Esophagus squamous epithelium (tissue), 5 donors: ENCODE measurements at places on chromosomes 2 and 18.

- DNase-seq = no peak
Observed at GRCh38 chr2:144331674-144332355, 188.1 kb downstream of the ZEB2 start.

- DNase-seq = no peak
Observed at GRCh38 chr2:84942964-84943421, 28.0 kb upstream of the KCMF1 start.

GRCh38 chr2:229104974-229105387 is 166.1 kb downstream of the PID1 start:
- DNase-seq = no peak

GRCh38 chr2:122706757-122707223 is 951.3 kb downstream of the TSN start:
- DNase-seq = no peak

- DNase-seq = no peak
Observed at GRCh38 chr2:17135619-17136018, 382.6 kb downstream of the RAD51AP2 start.

- DNase-seq = no peak
Observed at GRCh38 chr2:10834068-10834655, 21.6 kb upstream of the PDIA6 start.

DNA sequence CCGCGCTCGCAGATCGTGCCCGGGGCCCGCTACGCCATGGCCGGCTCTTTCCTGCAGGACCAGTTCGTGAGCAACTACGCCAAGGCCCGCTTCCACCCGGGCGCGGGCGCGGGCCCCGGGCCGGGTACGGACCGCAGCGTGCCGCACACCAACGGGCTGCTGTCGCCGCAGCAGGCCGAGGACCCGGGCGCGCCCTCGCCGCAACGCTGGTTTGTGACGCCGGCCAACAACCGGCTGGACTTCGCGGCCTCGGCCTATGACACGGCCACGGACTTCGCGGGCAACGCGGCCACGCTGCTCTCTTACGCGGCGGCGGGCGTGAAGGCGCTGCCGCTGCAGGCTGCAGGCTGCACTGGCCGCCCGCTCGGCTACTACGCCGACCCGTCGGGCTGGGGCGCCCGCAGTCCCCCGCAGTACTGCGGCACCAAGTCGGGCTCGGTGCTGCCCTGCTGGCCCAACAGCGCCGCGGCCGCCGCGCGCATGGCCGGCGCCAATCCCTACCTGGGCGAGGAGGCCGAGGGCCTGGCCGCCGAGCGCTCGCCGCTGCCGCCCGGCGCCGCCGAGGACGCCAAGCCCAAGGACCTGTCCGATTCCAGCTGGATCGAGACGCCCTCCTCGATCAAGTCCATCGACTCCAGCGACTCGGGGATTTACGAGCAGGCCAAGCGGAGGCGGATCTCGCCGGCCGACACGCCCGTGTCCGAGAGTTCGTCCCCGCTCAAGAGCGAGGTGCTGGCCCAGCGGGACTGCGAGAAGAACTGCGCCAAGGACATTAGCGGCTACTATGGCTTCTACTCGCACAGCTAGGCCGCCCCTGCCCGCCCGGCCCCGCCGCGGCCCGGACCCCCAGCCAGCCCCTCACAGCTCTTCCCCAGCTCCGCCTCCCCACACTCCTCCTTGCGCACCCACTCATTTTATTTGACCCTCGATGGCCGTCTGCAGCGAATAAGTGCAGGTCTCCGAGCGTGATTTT is 7.6 kb downstream of the TBR1 start:
- DNase-seq = no peak

DNA sequence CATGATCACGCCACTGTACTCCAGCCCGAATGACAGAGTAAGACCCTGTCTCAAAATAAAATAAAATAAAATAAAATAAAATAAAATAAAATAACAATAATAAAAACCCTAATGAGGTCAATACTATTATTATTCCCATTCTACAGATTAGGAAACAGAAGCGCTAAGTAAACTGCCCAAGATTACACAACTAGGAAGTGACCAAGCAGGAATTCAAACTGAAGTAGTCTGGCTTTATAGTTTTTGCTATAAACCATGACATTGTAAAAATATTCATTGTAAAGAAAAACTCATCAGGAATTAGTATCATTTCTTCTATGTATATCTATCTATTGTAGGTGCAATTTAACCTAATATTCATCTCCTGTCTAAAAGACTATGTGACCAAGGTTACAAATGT is 1.2 kb downstream of the PLEKHM3 start:
- no peak for DNase-seq

DNA sequence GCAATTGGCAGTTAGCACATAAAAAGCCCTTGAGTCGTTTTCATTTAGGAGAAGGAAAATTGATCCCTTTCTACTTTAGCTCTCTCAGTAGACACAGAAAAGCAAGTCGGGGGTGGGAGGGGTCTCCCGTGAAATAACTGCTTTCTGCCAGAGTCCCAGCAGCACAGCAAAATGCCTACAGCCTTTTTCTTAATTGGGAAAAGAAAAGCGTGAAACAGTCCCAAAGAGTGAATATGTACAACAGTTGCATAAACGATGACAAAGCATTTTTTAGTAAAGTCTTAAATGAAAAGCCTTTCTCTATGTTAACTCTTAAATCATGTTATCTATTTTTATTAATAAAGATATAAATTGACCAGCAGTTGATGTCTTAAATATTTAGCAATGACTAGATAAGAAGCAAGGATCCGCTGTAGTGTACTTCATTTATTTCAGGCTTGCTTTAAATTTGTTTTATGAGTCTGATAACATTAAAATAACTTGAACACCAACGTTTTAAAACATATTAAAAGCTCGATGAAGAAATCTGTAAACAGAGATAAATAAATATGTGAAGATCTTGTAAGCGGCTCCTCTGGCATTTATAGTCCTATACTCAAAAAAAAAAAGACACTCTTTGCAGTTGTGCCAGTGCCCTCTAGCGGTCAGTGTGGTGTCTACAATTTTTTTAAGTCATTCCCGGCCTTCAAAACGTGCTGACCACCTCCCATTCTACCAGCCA is 42.3 kb upstream of the ATIC start:
- DNase-seq = no peak

DNA sequence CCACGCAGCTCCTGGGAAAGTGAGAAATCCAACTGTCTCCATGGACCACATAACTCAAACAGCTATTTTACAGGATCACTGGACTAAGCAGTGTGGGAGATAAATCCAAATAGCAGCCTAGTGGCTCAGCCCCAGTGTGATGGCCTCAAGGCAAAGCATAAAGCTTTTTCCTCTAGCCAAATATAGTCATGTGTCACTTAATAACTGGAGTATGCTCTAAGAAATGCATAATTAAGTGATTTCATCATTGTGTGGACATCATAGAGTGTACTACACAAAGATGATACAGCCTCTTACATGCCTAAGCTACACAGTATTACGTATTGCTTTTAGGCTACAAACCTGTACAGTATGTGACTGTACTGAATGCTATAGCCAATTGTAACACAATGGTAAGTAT is 31.8 kb upstream of the ST8SIA3 start:
- no peak for DNase-seq

DNA sequence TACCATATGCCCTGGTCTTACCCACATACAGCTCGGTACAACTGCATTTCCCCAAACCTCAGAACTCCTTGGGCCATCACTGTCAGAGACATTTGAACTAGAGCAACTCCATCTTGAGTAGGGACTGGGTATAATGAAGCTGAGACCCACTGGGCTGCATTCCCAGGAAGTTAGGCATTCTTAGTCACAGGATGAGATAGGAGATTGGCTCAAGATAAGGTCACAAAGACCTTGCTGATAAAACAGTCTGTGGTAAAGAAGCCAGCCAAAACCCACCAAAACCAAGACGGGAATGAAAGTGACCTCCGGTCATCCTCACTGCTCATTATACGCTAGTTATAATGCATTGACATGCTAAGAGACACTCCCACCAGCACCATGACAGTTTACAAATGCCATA is 131.3 kb downstream of the PIK3C3 start:
- DNase-seq = no peak

- no peak for DNase-seq
Observed at GRCh38 chr2:158529379-158530259, 72.9 kb downstream of the PKP4 start.

- DNase-seq = no peak
Observed at GRCh38 chr2:177355874-177356273, 36.7 kb upstream of the AGPS start.

DNA sequence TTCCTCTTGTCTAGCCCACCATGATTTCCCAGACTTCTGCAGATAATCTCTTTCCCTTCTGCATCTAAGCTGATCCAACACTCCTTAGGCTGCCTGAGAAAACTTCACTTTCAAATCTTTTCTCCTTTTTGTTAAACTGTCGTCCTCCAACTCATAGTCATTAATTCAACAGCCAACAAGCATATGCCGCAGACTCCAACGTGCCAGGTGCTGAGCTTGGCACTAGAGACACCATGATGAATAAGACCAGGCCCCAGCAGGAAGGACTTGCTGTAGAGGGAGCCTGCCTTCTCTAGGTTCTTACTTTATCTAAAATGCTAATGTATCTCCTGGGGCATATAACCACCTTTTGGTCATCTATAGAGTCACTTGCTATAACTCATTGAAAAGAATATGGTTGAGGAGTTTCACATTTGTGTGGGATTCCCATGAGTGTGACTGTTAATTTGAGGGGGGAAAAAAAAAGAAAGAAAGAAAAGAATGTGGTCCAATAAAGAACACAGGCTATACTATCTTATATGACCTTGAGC is 51.0 kb downstream of the ANKRD44 start:
- DNase-seq = no peak

- no peak for DNase-seq
Observed at GRCh38 chr2:198106621-198107385, 302.4 kb downstream of the PLCL1 start.

GRCh38 chr2:225582355-225583116 is 183.0 kb downstream of the NYAP2 start:
- no peak for DNase-seq

DNA sequence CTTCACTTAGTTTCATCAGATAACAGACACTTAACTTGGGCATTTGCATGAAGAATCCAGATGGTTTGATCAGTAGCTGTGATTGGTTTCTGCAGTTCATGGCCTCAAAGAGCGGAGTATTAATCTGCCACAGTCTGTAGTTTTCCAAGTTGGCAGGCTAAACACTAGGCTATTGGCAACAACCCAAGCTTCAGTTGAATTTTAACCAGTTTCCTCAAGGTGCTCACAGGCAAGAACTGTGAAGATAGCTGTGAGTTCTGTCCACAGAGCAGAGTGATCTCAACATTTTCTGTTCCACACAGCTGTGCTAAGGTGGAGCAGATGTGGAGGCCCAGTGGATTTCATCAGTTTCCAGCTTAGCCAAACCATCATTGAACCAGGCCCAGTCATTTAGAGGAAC is 469.5 kb upstream of the LINC00305 start:
- DNase-seq = no peak

DNA sequence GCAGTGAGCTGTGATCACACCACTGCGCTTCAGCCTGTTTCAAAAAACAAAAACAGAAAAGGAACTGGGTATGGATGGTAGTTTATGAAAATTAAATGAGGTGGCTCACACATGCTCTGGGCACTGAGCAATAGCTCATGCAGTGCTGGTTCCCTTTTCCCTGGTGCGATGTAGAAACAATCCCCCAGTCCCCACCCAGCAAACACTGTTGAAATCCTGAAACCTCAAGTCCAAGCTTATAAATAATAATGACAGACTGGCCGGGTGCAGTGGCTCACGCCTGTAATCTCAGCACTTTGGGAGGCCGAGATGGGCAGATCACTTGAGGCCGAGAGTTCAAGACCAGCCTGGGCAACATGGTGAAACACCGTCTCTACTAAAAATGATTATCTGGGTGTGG is 55.4 kb upstream of the SMAD2 start:
- DNase-seq = no peak

DNA sequence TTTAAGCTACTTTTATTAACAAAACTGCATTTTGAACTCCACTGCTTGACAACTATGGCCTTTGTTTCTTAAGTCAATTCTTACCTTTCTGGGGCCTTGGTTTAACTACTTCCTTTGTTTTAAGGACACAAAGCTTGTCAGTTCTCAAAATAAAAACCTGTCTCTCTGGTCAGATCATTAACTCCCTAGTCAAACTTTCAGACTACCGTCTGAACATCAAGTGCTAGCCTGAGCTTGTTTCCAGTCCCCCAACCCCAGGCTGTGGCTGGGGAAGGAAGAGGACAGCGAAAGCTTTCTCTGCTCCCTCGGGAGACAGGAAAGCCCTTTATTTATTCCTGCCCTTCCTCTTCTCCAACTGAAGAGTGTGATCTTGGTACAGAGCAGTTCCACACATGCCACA is 1.7 kb downstream of the SH3YL1 start:
- no peak for DNase-seq

GRCh38 chr2:10123281-10123680 is 742 bp downstream of the RRM2 start:
- no peak for DNase-seq

- no peak for DNase-seq
Observed at GRCh38 chr18:9091066-9091476, 11.4 kb upstream of the NDUFV2 start.
